Smooth muscle cell of bladder (primary cell): ENCODE measurements at places on chromosomes 3 and 15. TPM values are rescaled to one million over a fixed set of nuclear protein-coding genes. Genes with fewer than 3 reads are reported as not detected.

Gene ERC2
- total RNA-seq: not detected in 2 replicates

Gene C2CD4A
- not detected in 2 replicates for total RNA-seq

Gene GRK7
- 0.09 TPM in 1 of 2 replicates, not detected in the other for total RNA-seq

Gene CISH
- total RNA-seq: 0.57 and 1.3 TPM in 2 replicates

Gene GOLGA6L4
- total RNA-seq: 0.37 and 0.43 TPM in 2 replicates

Gene LRRC2
- total RNA-seq: 6.0 and 6.8 TPM in 2 replicates

Gene DNAJC17
- 13.8 and 14.1 TPM in 2 replicates for total RNA-seq

Gene EPHA6
- under 0.01 and 0.18 TPM in 2 replicates for total RNA-seq

Gene STRIT1
- total RNA-seq: not detected in 2 replicates

Gene KBTBD12
- not detected in 2 replicates for total RNA-seq

Gene GOLGA8M
- 0.28 and 0.92 TPM in 2 replicates for total RNA-seq

Gene ANKRD34C
- not detected in 2 replicates for total RNA-seq

Gene SLC51B
- total RNA-seq: 0.55 and 2.0 TPM in 2 replicates
